ENCODE measurements at places on chromosomes 6 and 20.

DNA sequence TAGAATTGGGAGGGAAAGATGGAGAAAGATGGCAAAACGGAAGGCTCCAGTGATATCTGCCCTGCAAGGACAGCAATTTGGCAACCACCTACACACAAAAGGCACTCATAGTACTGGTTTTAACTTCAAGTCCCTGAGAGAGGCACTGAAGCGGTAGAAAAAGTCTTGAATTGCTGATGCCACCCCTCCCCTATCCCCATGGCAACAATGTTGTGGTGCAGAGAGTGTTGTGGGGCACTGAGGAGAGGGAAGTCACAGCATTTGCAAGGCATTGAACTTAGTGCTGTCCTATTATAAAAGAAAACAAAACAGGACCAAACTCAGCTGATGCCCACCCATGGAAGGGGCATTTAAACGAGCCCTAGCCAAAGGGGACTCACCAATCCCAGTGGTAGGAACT lies 343.7 kb downstream of the HAO1 start:
- no peak for DNase-seq

DNA sequence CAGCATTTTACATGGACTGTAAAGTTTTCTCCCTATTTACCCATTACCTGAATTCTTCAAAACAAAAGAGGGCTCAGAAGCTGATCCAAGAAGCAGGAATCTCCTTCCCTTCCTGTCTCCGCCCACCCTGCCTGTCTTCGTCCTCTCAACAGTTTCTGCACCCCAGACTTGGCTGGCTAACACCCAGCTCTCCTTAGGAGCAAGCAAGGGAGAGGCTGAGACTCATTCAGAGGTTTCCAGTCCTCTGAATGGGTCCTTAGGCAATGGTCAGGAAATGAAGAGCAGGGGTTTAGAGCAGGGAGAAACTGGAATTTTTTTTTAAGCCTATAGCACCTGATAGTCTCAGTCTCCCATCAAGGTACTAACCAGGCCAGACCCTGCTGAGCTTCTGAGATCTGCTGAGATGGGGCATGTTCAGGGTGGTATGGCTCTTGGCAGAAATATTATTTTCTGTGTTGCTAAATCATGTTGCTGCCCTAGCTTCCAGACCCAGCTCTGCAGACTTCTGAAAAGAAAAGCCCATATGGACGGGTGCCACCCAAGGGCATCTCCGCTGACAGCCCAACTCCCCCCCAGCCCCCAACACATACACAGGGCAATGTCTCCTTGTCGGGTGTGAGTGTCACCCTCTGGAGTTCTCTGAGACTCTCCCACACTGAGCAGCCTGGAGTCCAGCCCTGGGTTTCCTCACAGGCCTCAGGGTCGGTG lies 74.6 kb upstream of the CD93 start:
- DNase-seq, result peak; percentile 25

- DNase-seq, result peak; percentile 23
Measured at GRCh38 chr6:3911130-3911529, 62.0 kb downstream of the FAM50B start.

- no peak for DNase-seq
Measured at GRCh38 chr6:87914637-87915395, 132.8 kb upstream of the SPACA1 start.

Measured in EL (cell line).